ENCODE measurements at places on chromosomes 1 and 21.

- no peak for DNase-seq
Measured at GRCh38 chr1:1222575-1223225, 8.7 kb upstream of the TNFRSF4 start.

GRCh38 chr1:151993734-151994496 lies at the start of gene S100A10:
Gene S100A10 (minus strand): TSS chr1:151993859. CDS start chr1:151986230, 7,629 bp downstream.
- DNase-seq, result peak; percentile 78

GRCh38 chr1:50977575-50978143 lies 7.6 kb downstream of the CDKN2C start:
- peak; percentile 89 for DNase-seq

- DNase-seq, result no peak
Measured at GRCh38 chr1:24619376-24619775, 23.7 kb upstream of the SRRM1 start.

DNA sequence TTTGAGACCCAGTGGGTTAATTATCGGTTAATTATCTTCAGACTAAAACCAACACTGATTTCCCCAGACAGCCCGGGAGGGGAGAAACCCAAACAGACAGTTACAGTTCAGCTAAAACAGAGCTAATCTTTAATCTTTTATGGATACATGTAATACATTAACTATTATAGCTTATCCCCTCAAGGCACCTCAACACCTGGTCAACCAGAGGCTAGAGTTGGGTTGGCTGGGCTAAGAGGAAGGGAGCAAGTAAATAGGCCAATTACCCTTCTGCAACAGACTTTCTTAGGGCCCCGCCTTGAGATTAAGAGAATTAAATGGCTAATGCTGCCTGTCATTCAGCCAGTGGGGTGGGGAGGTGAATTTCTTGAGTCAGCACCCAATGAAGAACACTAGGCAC lies 6.6 kb upstream of the MED18 start:
- no peak for DNase-seq

DNA sequence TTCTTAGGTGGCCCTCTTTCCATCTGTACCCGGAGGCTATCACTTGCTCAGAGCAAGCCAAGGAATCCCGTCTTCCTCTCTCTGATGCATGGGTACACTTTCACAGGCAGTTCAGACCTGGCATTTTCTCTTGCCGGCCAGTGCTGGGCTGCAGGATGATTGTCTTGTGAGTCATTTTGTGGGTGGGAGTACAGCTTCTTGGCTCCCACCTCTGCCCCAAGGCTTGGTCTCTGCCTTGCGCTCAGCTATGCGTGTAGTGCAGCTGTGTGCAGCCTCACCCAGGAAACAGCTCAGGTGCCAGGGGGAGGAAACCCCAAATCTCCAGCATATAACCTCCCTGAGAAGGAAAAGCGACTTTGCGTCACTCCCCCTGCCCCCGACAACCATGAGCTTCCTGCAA lies 3.9 kb upstream of the AJAP1 start:
- no peak for DNase-seq

DNA sequence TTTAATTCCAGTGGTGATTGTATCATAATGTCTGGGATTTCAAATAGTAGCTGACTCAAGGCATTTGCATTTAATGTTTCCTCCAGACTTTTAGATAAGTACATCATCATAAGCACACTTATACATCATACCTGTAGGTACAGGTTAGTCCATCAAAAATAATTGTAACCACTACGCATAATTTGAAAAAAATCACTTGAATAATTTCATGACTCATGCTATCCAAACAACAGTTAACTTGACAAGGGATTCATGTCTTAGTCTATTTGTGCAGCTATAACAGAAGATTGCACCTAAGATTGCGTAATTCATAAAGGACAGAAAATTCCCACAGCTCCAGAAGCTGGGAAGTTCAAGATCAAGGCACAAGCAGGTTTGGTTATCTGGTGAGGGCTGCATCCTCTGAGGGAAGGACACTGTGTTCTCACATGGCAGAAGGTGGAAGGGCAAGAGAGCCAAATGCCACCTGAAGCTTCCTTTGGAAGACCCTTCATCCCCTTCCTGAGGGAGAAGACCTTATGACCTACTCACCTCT lies 801.7 kb upstream of the BRINP3 start:
- DNase-seq, result peak; percentile 47

DNA sequence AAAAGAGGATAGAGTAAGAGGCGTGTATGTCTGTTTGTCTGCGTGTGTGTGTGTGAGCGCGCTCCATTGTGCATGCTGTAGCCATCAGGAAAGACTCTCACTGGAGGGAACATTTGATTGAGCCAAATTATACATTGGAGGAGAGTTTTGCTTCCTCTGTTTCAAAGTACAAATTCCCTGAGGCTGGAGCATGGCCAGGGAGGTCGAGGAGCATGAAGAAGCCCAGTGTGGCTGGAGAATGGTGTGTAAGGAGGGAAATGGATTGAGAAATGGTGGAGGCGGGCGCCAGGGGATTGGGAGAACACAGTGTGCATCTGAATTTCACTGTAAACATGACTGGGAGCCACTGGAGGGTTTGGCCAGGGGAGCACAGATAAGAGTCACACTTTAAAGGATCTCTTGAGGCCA lies 22.1 kb upstream of the EFNA1 start:
- no peak for DNase-seq

DNA sequence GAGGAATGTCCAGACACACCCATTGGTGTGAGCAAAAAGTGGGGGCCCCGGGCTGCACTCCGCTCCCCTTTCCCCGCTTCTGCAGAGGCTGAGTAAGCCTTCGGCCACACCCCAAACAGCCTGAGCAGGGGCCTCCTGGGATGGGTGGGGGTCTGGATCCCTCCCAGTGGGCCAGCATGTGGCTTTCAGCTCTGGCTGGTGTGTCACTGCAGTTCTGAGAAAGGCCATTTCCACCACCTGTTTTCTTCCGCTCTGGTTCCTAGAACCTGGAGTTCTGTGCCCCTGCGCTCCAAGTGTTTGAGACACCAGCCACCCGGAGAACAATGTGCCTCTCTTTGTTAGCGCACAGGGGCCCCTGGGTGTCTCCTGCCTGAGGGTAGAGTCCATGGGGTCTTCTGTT lies 30.9 kb downstream of the SLC37A1 start:
- DNase-seq, result no peak

DNA sequence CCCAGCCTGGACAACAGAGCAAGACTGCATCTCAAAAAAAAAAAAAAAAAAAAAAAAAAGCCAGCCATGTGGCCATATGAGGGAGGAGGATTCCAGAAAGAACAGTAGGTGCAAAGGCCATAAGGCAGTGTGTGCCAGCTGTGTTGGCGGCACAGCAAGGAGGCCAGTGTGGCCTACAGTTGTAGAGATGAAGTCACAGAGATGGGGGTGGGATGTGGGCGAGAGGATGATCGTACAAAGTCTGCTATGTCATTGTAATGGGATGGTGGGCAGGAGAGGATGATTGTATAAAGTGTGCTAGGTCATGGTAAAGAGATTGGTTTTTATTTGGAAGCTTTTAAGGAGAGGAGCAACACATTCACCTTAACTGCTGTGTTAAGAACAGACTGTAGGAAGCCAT lies 9.8 kb upstream of the CR1 start:
- DNase-seq, result no peak

GRCh38 chr1:158285756-158286241 lies 3.9 kb upstream of the CD1C start:
- DNase-seq, result peak; percentile 12

- no peak for DNase-seq
Measured at GRCh38 chr1:152983234-152983633, 647 bp upstream of the SPRR1A start.

GRCh38 chr1:84506729-84507453 lies 510 bp upstream of the GNG5 start:
- DNase-seq, result no peak

DNA sequence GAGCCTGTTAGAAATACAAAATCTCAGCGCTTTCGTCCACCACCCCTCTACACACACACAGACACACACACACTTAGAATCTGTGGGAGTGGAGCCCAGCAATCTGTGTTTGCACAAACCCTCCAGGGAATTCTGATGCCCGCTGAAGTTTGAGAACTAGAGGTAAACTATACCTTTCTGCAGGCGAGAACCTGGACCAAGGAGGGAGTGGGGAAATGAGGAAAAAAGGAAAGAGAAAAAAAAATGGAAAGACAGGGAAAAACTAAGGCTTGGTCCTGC lies 468 bp upstream of the NIBAN1 start:
- DNase-seq, result no peak

DNA sequence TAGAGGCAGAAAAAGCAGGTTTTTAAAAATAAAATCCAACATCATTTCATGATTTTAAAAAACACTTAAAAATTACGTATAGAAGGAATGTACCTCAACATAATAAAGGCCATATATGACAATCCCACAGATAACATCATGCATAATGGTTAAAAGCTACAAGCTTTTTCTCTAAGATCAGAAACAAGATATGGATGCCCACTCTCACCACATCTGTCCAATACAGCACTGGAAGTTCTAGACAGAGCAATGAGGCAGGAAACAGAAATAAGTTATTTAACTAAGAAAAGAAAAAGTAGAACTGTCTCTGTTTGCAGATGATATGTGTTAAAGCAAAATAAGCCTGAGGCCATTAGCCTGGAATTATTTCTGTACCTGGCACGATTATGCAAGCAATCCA lies 96.3 kb downstream of the UCHL5 start:
- DNase-seq, result no peak

GRCh38 chr1:199937161-199937560 lies 90.3 kb upstream of the NR5A2 start:
- no peak for DNase-seq

GRCh38 chr1:66291531-66291864 lies 242.5 kb upstream of the SGIP1 start:
- peak; percentile 39 for DNase-seq

- DNase-seq, result no peak
Measured at GRCh38 chr1:119358636-119359035, 9.9 kb upstream of the HAO2 start.

- no peak for DNase-seq
Measured at GRCh38 chr1:2544875-2545640, 11.1 kb upstream of the TNFRSF14 start.

- no peak for DNase-seq
Measured at GRCh38 chr1:116352349-116352813, 20.7 kb upstream of the ATP1A1 start.

GRCh38 chr1:238767321-238767720 lies 619.0 kb upstream of the CHRM3 start:
- no peak for DNase-seq

DNA sequence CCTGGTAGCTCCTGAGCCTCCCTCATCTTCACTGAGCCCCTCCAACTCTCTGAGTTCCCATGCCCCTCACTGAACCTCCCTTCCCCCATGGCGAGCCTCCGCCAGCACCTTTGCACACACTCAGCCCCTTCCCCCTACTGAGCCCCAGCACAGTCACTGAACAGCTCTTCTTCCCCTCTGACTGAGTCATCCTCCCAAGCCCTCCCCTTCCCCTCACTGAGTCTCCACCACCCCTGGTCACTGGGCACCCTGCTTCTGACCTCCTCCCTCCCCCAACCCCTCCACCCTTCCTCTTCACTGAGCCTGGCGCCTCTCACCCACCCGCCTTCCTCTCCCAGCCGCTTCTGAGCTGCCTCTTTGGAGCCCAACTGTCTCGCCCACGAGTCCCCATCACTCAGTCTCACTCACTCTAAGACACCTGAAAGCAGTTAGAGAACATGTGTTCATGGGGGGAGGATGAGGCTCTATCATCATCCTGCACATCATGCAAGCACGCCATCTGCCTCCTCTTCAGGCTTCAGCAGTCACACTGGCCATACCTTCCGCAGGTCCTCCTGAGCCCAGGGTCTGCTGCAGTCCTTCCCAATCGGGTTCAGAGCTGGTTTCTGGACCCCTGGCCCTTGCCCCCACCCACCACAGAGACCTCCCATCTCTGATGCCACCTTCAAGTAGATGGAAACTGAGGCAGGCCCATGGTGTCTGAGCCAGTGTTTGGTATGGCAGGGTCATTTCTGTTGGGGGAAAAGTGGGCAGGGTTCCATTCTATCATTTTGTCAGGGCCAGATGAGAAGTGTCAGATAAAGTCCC lies 2.0 kb upstream of the TRNP1 start:
- DNase-seq, result peak; percentile 97

- DNase-seq, result no peak
Measured at GRCh38 chr1:21305900-21306189, 15.6 kb upstream of the ECE1 start.

- DNase-seq, result no peak
Measured at GRCh38 chr21:45293220-45293725, 5.6 kb upstream of the POFUT2 start.

DNA sequence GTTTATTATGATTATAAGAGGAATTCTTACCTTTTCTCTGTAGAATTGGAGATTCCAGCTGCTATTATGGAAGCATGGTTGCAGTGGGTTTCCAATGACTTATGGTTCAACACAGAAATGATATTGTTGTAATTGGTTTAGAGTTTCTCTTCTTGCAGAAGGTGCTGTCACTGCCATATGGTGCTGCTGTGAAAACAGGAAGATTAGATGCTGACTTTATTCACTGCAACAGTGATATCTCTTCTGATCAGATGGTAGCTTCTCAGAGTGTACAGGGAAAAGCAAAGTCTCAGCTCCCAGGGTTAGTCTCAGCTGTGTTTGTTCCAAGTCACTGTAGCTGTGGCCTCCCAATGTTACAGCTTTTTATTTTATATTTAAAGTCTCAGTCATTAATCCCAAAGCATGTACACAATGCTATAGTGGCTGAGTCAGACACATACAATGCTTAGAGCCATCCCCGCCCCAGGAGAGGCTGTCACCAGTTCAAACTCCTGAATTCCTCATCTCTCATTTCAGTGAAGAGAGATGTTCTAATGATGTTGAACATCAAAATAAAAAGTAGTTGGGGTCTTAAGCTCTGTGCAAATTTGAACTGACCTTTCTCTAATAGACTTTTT lies 42.7 kb upstream of the RGS2 start:
- DNase-seq, result no peak

All from DMS53 (cell line).